Activated naive CD4-positive, alpha-beta T cell treated with Interleukin-2 at 50 U/mL for 16 hours (primary cell): ENCODE measurements at places on chromosomes 2 and 18.

- DNase-seq: no peak
Measured at GRCh38 chr2:151106805-151107506, 154.7 kb downstream of the RBM43 start.

GRCh38 chr2:201675454-201675853 is 23.0 kb downstream of the MPP4 start:
- DNase-seq: no peak

- DNase-seq: no peak
Measured at GRCh38 chr2:11244091-11244826, 89.0 kb downstream of the SLC66A3 start.

GRCh38 chr2:6425032-6425431 is 440.7 kb downstream of the CMPK2 start:
- no peak for DNase-seq

DNA sequence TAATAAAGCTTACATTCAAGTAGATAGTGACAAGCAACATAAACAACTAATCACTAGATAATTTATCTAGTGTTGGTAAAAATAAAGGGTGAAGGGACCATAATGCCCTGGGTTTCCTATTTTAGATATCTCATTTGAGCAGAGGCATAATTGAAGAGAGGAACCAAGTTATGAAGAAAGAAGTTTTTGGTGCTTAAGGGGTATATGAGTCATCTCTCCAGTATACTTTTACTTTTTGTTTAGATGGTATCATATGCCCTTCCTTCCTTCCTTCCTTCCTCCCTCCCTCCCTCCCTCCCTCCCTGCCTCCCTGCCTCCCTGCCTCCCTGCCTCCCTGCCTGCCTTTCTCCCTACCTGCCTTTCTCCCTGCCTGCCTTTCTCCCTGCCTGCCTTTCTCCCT is 1053.5 kb upstream of the CELF4 start:
- DNase-seq: no peak

- no peak for DNase-seq
Measured at GRCh38 chr2:5661362-5661761, 30.8 kb upstream of the SOX11 start.

DNA sequence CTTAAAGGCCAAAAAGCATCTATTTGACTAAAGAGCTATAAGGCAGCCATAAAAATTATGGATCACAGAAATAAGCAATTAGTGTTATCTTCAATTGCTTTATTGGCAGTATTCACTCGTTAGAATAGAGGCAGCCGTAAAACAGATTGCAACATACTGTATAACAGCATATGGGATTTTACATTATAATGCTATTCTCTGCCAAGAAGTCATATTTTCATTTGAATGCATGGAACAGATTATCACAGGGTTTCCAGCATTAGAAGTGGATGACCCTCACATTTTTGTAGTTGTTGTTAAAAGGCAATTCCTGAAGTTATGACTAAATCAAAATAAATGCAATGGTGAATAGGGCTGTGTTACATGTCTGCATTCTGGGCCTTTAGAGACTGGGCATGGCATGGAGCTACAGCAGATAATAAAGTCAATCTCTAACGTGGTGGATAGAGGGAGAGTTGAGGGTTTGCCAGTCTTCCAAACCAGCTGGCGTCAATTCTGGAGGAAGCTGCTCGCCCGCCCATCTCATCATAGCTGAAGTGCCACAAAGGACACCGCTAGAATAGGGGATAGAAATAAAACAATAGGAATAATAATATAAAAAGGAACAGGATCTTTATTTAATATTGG is 155.4 kb upstream of the VRK2 start:
- DNase-seq: no peak

- DNase-seq: no peak
Measured at GRCh38 chr2:229815342-229815741, 101.0 kb upstream of the DNER start.

- DNase-seq: no peak
Measured at GRCh38 chr2:199727306-199727705, 123.7 kb downstream of the FTCDNL1 start.

- DNase-seq: no peak
Measured at GRCh38 chr18:35430721-35431373, 53.7 kb upstream of the ZNF396 start.

GRCh38 chr2:32775954-32776353 is 148.1 kb downstream of the TTC27 start:
- no peak for DNase-seq

- no peak for DNase-seq
Measured at GRCh38 chr18:8933714-8934284, 168.7 kb upstream of the NDUFV2 start.

- DNase-seq: no peak
Measured at GRCh38 chr2:43822839-43823238, 15.8 kb downstream of the ABCG5 start.

DNA sequence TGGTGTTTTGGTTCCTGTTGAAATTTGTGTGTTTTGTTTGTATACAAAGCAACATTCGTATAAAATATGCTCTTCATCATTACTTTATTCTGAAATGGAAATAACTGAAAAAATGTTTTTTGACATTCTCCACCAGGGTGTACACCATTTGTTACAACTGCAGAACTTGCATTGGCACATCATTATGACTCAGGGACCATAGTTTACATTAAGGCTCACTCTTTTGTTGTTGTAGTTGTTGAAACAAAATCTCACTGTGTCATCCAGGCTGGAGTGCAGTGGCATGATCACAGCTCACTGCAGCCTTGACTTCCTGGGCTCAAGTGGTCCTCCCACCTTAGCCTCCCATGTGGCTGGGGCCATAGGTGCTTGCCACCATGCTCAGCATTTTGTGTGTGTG is 676.6 kb downstream of the TDRD15 start:
- no peak for DNase-seq

GRCh38 chr2:227903381-227903780 is 31.9 kb downstream of the DAW1 start:
- no peak for DNase-seq

- DNase-seq: no peak
Measured at GRCh38 chr18:66193938-66194337, 410.0 kb downstream of the CDH19 start.

- no peak for DNase-seq
Measured at GRCh38 chr2:166766220-166766619, 122.1 kb upstream of the XIRP2 start.

- no peak for DNase-seq
Measured at GRCh38 chr2:173969886-173970285, 4.7 kb upstream of the SP3 start.

DNA sequence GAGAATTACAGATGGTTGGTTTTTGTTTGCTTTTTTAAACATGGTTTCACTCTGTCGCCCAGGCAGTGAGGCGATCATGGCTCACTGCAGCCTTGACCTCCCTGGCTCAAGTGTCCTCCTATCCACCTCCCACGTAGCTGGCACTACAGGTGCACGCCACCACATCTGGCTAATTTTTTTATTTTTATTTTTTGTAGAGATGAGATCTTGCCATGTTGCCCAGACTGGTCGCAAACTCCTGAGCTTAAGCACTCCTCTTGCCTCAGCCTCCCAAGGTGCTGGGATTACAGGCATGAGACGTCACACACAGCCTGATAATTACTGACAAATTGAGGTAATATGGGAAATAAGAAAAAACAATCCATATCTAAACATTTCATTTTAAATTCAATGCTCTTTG is 110.5 kb upstream of the ZSWIM2 start:
- no peak for DNase-seq

DNA sequence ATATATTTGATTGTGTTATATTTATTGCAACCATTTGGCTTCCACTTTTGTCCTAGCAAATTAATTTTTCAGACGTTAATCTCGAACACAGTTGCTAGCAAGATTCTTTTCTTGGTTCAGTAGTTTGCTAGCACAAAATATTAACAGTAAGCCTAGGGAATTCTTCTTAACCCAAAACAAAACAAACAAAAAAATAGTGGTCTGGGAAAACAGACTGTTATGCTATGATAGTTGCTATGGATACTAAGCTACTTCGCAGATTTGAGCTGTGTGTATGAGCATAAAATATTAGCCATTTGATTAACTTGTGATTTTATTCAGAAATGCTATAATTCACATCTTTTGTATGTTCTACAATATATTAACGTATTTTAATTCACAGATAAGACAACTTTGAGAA is 541.5 kb upstream of the NETO1 start:
- no peak for DNase-seq
